ENCODE measurements at places on chromosomes 5 and 9.
A peak's percentile ranks its signal among the peaks of the same experiment; 100 is the strongest.

DNA sequence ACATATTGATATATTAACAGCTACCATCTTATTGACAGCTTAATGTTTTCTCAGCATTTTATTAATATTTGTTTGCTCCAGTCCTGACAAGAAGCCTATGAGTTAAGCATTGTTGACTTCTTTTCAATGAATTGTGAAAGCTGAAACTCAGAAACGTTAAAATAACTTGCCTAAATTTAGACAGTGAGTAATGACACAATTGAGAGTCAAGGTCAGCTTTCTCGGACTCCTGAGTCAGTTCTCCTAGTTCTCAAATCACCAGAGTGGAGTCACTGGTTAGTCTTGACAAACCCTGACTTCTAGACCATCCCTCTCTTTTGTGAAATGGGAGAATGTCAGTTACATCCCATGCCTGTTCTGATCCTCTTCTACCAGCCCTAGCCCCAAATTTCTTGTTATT is 222.7 kb upstream of the ACO1 start:
- no peak for DNase-seq

- no peak for DNase-seq
Measured at GRCh38 chr5:14081791-14082190, 61.4 kb upstream of the TRIO start.

DNA sequence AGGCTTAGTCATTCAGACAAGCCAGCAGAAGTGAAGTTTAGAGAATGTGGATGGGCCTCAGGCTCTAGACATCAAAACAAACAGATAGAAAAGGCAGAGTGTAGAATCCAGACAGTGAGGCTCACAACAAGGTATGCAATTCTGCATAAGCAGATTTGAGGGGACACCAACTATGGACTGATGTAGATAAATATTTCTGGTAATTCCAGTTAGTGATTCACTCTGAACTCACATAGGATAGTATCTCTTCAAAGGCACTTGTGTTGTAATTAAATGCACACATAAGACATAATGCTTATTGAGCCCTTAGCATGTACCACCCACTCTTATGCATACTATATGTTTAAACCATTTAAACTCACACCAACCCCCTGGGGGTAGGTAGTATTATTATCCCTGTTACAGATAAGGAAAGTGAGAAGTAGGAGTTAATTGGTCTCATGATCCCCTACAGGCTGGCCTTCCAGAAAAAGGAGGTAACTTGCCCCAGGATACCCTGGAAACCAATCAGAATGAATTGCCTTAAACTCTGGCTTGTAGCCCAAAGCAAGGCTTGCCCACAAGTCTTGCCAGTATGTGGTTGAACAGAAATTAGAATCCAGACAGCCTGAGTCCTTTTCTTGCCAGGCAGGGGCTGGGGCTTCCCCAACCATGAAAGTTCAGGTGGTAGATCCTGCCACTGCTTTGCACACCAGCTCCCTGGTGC is 39.5 kb upstream of the HSPB3 start:
- DNase-seq = no peak

GRCh38 chr5:80757290-80757689 is 102.5 kb upstream of the DHFR start:
- no peak for DNase-seq

DNA sequence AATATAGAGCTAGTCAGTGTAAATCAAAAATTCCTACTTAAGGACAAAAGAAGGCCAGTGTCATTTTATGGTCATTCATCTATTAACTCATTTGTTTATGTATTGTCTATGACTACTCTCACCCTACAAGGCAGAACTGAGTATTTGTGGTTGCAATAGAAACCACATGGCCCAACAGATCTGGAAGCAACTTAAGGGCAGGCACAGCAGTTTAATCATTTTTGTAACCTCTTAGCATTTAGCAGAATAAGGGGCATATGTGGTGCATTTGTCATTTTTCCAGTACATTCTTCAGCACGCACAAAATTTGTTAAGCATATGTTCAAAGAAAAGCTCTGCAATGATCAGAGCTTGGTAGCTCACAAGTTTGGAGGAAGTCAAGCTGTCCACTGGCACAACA is 1.1 kb downstream of the FKBP15 start:
- peak; percentile 14 for DNase-seq

DNA sequence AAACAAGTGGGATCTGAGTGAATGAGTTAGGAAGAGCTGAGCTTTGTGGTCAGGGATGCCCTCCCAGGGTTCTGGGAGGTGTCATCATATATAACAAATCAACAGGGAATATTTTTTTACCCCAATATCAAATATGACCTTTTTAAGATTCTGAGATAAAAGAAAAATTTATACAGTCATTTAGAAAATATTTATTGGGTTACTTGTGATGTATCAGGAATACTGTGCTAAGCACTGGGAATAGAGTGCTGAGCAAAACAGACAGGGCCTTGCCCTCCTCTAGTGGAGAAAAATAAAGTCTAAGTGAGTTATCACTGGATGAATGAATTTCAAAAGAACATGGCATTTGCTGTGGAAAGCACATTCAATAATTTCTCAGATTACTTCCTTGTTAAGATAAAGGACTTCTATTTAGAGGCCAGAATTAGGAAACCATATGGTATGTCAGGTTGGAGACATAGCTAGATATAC is 102.9 kb downstream of the BOD1 start:
- DNase-seq = no peak

DNA sequence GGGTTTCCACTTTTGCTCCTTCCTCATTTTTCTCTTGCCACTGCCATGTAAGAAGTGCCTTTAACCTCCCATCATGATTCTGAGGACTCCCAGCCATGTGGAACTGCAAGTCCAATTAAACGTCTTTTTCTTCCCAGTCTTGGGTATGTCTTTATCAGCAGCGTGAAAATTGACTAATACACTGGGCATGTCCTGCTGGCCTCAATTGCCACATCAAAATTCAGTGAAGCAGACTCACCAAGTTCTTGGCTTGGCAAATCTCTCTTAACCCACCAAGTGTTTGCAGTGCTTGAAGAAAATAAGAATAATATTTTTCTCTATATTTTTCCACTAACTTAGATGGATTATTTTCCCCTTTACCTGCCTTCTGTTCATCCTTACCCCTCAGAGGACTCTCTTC is 212.0 kb downstream of the BRINP1 start:
- no peak for DNase-seq

DNA sequence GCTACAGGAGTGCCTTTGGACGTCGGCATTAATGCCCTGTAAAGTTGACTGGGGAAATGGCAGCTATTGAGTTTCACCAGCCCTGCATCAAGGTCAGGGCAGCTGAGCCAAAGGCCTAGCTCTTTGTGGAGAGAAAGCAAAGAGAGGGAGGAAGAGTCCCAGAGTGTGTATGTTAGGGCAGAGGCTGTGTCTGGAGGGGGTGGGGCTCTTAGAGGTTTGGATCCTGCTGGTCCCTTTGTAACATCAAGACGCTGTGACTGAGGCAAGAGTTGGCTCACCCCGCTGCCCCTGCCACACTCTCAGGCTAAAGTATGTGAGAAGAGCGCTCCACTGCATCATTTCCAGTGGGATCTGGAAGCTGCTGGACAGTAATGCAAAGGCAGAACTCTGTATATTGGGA is 34.3 kb downstream of the TMOD1 start:
- DNase-seq = no peak

- no peak for DNase-seq
Measured at GRCh38 chr5:143200781-143201398, 202.6 kb downstream of the NR3C1 start.

DNA sequence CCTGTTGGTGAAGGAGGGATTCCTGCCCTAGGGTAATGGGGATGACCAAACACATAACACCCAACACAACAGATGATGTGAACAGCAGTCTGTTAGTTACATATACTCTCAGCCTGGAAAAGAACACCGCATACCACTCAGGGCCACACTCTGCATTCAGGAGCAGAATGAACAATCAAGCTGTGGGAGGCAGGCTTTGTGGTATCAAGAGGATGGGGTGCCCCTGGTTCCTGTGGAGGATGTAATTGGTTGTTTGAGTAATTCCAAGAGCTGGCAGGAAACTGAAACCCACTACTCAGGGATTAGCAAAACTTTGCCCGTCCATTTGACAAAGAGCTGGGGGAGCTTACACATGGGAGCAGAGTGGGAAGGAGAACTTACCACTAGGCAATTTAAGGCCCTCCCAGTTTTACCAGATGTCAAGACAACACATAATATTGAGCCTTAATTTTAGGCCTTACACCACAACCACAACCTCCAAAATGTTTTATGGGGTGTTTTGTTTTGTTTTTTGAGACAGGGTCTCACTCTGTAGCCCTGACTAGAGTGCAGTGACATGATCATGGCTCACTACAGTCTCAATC is 15.6 kb upstream of the PRKAA1 start:
- peak; percentile 65 for DNase-seq

GRCh38 chr5:99102073-99102697 is 173.4 kb upstream of the CHD1 start:
- no peak for DNase-seq

GRCh38 chr9:92294297-92294676 is 790 bp upstream of the IARS1 start:
- DNase-seq = peak; percentile 20

GRCh38 chr9:77022783-77023440 is 3.5 kb downstream of the FOXB2 start:
- DNase-seq = peak; percentile 18

DNA sequence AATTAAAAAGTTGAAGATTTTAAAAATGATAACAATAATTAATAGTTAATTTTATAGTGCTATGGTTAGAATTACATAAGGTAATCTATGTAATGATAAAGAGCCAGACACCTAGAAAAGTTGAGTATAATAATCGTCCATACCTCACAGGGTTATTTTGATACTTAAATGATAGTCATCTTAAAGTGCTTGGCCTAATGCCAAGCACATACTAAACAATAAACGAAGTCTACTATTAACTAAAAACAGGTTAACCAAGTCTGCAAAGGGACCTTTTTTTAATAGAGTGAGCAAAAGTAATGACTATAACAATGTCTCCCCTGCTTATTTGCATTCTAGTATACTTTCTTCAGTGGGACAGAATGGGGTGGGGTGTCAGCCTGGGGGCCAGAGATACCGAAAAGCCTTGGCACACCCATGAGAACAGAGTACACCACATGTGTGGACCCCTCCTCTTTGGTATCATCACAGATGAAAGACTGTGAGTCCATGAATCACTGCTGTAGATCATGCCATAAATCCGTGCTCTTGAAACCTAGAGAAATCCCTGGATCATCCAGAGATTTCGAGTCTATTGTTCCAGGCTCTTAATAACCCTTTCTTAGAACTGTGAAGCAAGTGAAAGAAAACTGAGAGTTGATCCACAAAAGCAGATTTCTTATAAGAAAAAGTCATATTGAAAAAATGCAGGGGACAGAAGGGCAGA is 249.5 kb downstream of the PRELID2 start:
- no peak for DNase-seq

DNA sequence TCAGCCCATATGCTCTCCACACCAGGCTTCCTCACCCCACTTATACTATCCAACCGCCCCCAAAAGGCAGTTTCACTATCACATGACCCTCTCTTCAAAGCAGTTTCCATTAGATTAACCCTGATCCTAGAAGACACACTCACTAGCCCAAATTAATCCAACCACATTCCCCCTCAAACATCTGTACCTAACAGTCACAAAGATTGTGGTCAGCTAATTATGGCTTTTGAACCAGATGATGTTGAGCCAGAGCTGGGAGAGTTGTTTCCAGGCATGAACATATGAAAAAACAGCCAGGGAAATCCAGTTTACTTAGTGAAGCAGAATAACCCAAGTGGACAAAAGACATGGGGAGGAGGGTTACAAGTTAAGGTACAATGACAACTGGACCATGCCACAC is 131.2 kb downstream of the SPOCK1 start:
- DNase-seq = no peak
